ENCODE measurements at places on chromosomes 16 and 17. TPM values are rescaled to one million over a fixed set of nuclear protein-coding genes. Genes with fewer than 3 reads are reported as not detected.

The DPEP3 gene
- total RNA-seq, result not detected

The WFDC1 gene
- total RNA-seq, result 9.3 TPM

The RND2 gene
- total RNA-seq, result 25.5 TPM

The ADORA2B gene
- 13.1 TPM for total RNA-seq

The ARL17B gene
- total RNA-seq, result 15.2 TPM

The ADAD2 gene
- total RNA-seq, result 0.20 TPM

The STAC2 gene
- 0.83 TPM for total RNA-seq

The RSAD1 gene
- 17.2 TPM for total RNA-seq

The MAF gene
- total RNA-seq, result 32.3 TPM

The IRX3 gene
- total RNA-seq, result 2.9 TPM

The NDE1 gene
- total RNA-seq, result 26.7 TPM

The PRSS36 gene
- 1.4 TPM for total RNA-seq

The KRT14 gene
- total RNA-seq, result 1.4 TPM

The COX4I1 gene
- total RNA-seq, result 556 TPM

The MT1E gene
- 29.5 TPM for total RNA-seq

The LRRC37A gene
- 3.3 TPM for total RNA-seq

The CCL2 gene
- 15.6 TPM for total RNA-seq

The OVCA2 gene
- 36.4 TPM for total RNA-seq

The ZACN gene
- not detected for total RNA-seq

The ALOX12 gene
- total RNA-seq, result not detected

The CDT1 gene
- total RNA-seq, result 3.6 TPM

The SYNGR3 gene
- total RNA-seq, result 71.0 TPM

The RNFT1 gene
- 19.0 TPM for total RNA-seq

The CIITA gene
- total RNA-seq, result 4.2 TPM

The TBC1D28 gene
- total RNA-seq, result not detected

The TBX6 gene
- 0.99 TPM for total RNA-seq

The KRT23 gene
- total RNA-seq, result 0.33 TPM

The CTRB2 gene
- total RNA-seq, result not detected

The HYDIN gene
- 14.6 TPM for total RNA-seq

The SLC39A11 gene
- 23.3 TPM for total RNA-seq

The SLC6A2 gene
- 0.89 TPM for total RNA-seq

The EIF4A3 gene
- total RNA-seq, result 107 TPM

The SEPTIN1 gene
- total RNA-seq, result 0.10 TPM

The CRHR1 gene
- 3.2 TPM for total RNA-seq

The SPN gene
- total RNA-seq, result 3.3 TPM

The SSTR5 gene
- 0.69 TPM for total RNA-seq

The CHD9NB gene
- total RNA-seq, result 2.5 TPM

The ULK2 gene
- 35.2 TPM for total RNA-seq

The TP53TG3F gene
- total RNA-seq, result not detected

The MEFV gene
- total RNA-seq, result 1.8 TPM

The CCT6B gene
- 5.3 TPM for total RNA-seq

The NXN gene
- 60.6 TPM for total RNA-seq

The ICAM2 gene
- 10.1 TPM for total RNA-seq

The KRTAP2-3 gene
- total RNA-seq, result not detected

The ZNF652 gene
- total RNA-seq, result 56.4 TPM

The FAM20A gene
- total RNA-seq, result 13.1 TPM

The RFWD3 gene
- 12.5 TPM for total RNA-seq

The HID1 gene
- total RNA-seq, result 12.3 TPM

The FOXJ1 gene
- 4.6 TPM for total RNA-seq

The ARL5C gene
- total RNA-seq, result not detected

The IGF2BP1 gene
- 1.4 TPM for total RNA-seq

The TEX14 gene
- total RNA-seq, result 0.30 TPM

The NOL11 gene
- 58.6 TPM for total RNA-seq

The DHRS7C gene
- not detected for total RNA-seq

The PRAC1 gene
- not detected for total RNA-seq

The KLHL10 gene
- total RNA-seq, result 0.30 TPM

The HSF5 gene
- 0.50 TPM for total RNA-seq

All from spinal cord (tissue), 10 donors.